Central memory CD8-positive, alpha-beta T cell (primary cell): ENCODE measurements at places on chromosomes 4 and X.

DNA sequence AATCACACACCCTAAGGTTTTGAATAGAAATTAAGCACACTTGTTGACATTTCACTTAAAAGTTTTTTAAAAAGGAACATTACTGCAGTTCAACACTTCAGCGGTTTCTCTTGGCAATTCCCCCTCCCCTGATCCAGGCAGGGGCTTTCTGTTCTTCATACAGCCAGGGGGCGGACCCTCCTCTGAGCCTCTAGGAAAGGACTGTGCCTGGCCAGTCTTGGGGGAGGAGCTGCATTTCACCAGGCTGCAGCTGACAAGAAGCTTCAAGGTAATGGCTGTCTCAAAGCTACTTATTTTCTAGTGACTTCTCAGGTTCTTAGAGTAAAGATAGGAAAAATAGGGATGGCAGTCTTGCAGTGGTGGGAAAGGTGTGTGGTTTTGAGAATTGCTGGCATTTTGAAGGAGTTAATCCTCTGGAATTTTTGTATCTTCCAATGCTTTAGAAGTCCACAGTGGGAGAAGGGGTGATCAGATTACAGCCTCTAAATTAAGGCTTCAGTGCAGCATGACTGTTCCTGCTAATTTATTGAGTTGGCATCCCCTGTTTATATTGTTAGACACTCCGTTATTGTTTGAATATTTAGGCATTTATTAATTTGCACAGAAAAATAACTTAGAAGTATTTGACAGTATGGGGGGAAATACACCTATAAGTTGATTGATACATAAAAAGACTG is 33.5 kb downstream of the PWWP3B start:
- no peak overlapping the region for H3K4me3 ChIP-seq
- H3K4me1 ChIP-seq: no peaks in the 10 kb centered on the region
- H3K27ac ChIP-seq: no peak overlapping the region
- no peaks in the 10 kb centered on the region for H3K27me3 ChIP-seq
- DNase-seq: no peak

- no peak for DNase-seq
- H3K27me3 ChIP-seq: peaks cover 5% of the 10 kb centered on the region
- H3K36me3 ChIP-seq: no peaks in the 10 kb centered on the region
Observed at GRCh38 chr4:3666263-3666662, 99.9 kb upstream of the ADRA2C start.

GRCh38 chr4:186516287-186516686 is 39.1 kb downstream of the MTNR1A start:
- H3K4me1 ChIP-seq: no peaks in the 10 kb centered on the region
- DNase-seq: no peak
- H3K4me3 ChIP-seq: no peak overlapping the region
- no peak overlapping the region for H3K27ac ChIP-seq
- no peaks in the 10 kb centered on the region for H3K36me3 ChIP-seq

DNA sequence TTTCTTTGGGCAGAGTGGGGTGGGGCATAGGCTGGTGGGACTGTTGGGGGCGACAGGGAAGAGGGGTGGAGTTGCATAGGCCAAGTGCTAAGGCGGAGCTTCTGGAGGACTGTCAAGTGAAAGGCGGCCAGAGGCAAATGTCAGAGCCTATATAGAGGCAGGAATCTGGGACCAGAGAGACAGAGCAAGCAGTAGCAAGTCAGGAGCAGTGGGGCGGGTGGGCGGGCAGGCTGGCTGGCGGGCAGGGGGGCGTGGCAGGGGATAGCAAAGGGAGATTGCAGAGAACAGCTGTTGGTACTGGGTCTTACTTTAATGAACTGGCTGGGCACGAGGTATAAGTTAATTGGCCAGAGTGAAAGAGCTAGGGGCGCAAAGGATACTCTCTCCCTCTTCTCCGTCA is 89.8 kb downstream of the RTL9 start:
- no peak for DNase-seq
- H3K36me3 ChIP-seq: no peaks in the 10 kb centered on the region
- no peaks in the 10 kb centered on the region for H3K4me1 ChIP-seq

DNA sequence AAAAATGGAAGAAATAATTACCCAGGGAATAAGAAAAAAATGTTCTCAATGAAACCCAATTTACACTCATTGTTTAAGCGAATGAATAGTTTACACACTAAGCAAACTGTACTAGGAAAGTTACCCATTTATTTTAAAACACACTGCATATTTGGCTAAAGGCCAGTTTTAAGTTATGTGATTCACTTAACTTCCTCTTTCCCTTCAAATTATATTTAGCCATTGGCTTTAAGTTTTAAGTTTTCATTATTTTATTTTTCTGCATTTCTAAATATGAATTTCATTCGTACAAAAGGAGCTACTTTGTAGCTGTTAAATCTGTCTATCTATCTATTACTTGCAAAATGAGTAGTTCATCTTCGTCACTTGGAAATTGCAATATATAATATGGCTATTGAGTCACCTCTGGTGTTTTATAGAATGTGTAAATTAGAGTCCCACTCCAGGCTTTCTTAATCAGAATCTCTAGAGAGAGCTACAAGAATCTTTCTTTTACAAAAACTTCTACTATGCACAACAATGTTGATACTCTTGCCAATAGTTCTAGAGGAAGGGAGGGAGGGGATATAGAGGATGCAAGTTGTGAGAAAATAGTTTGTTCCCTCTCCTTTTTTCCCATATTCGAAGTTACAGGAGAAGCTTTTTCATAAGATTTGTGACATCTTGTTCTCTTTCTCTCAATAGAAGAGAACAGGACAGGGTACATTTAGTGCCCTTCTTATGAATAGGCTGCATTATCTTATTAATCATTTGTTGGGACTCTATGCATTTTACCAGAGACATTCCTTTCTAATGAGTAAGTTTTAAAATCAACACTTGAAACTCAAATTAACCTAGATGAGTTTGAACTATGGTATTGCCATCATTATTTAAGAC is 41.8 kb downstream of the SULT1B1 start:
- no peaks in the 10 kb centered on the region for H3K4me1 ChIP-seq
- no peak overlapping the region for H3K4me3 ChIP-seq
- DNase-seq: no peak
- H3K27me3 ChIP-seq: no peaks in the 10 kb centered on the region
- no peaks in the 10 kb centered on the region for H3K36me3 ChIP-seq
- no peak overlapping the region for H3K27ac ChIP-seq

DNA sequence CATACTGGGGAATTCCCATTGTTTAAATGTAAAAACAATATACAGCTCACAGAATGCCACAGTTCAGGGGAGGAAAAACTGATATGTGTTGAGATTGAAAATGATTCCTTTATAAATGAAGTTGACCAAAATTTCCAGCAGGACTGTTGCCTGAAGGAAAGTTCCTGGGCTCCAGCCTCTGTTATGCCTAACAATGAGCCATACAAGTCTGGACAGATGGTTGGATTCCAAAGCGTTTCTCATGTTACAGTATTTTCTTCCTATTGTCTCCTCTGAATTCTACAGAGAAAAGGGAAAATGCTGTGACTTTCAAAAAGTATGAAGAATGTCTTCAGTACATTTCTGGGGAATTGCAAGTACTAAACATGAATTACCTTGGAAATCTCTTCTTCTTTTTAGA is 73.3 kb downstream of the ALPK1 start:
- no peaks in the 10 kb centered on the region for H3K36me3 ChIP-seq
- no peaks in the 10 kb centered on the region for H3K27me3 ChIP-seq
- H3K27ac ChIP-seq: no peak overlapping the region
- no peaks in the 10 kb centered on the region for H3K4me1 ChIP-seq

GRCh38 chr4:119517361-119518229 is 111.0 kb downstream of the PDE5A start:
- no peak overlapping the region for H3K27ac ChIP-seq
- no peaks in the 10 kb centered on the region for H3K4me1 ChIP-seq
- no peak overlapping the region for H3K4me3 ChIP-seq
- no peaks in the 10 kb centered on the region for H3K27me3 ChIP-seq
- DNase-seq: no peak

GRCh38 chr4:105598787-105599186 is 46.4 kb downstream of the ARHGEF38 start:
- H3K27ac ChIP-seq: no peak overlapping the region
- H3K4me3 ChIP-seq: no peak overlapping the region
- no peak for DNase-seq
- no peaks in the 10 kb centered on the region for H3K36me3 ChIP-seq
- H3K4me1 ChIP-seq: no peaks in the 10 kb centered on the region
- peaks cover 20% of the 10 kb centered on the region for H3K27me3 ChIP-seq

DNA sequence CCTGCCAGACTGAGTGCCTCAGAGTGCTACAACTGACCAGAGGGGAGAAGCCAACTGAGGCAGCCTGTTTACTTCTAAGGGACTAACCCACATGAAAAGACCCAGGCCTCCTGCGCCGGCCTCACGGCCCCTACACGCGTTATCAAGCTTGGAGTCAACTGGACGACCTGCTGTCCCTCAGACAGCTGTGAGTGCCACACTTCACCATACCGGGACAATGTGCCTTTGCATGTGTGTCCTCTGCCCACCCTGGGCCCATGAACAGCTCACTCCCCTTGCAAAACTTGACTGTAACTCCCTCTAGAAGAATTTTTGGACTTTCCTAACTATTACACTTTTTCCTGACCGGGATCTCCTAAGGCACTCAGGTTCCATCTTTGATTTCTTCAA is 1.8 kb downstream of the NOP14 start:
- H3K4me3 ChIP-seq: peak overlapping the region; percentile 84
- H3K27me3 ChIP-seq: no peaks in the 10 kb centered on the region
- H3K27ac ChIP-seq: peak overlapping the region; percentile 80
- peaks cover 21% of the 10 kb centered on the region for H3K36me3 ChIP-seq
- DNase-seq: no peak

DNA sequence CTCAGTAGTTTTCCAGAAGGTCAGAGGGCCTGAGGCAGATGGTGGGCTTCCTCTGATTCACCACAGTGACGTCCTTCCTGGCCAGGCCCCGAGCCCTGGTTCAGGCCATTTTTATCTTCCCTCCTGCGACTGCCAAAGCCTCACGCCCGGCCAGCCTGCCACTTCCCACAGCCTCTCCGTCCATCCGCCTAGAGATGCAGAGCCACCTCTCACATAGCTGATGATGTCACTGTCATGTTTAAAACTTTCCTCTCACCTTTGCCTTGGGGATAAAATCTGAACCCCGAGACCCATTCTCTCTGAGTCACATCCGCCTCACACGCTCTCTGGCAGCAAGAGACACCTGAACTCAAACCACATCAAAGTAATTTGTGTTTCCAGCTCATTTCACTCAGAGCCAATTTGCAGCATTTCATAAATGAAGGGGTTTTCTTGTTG is 175.3 kb downstream of the QDPR start:
- peak; percentile 54 for DNase-seq
- H3K4me3 ChIP-seq: peak overlapping the region; percentile 5
- no peaks in the 10 kb centered on the region for H3K27me3 ChIP-seq

- no peak overlapping the region for H3K27ac ChIP-seq
- no peaks in the 10 kb centered on the region for H3K27me3 ChIP-seq
- no peak overlapping the region for H3K4me3 ChIP-seq
- H3K4me1 ChIP-seq: no peaks in the 10 kb centered on the region
- no peak for DNase-seq
Observed at GRCh38 chr4:154908168-154908567, 127.1 kb downstream of the RBM46 start.

DNA sequence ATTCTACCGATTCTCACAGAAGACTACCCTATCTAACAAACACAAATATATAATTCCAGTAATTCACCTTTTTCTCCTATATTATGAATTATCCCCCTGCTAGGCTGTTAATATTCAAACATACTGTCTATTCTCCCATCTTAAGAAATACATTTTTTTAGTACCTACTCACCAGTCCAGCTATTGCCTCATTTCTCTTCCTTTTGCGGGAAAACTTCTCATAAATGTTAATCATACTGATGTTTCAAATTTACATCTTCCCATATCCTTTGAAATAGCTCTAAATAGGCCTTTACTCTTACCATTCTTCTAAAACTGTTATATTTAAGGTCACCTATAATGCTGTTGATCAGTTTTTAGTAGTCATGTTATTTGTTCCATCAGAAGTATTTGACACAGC is 759.1 kb upstream of the SLIT2 start:
- H3K27me3 ChIP-seq: no peaks in the 10 kb centered on the region
- no peak for DNase-seq
- H3K36me3 ChIP-seq: no peaks in the 10 kb centered on the region
- no peaks in the 10 kb centered on the region for H3K4me1 ChIP-seq
- H3K27ac ChIP-seq: no peak overlapping the region
- no peak overlapping the region for H3K4me3 ChIP-seq

GRCh38 chr4:16123356-16124084 is 39.7 kb upstream of the PROM1 start:
- H3K27me3 ChIP-seq: peaks cover 43% of the 10 kb centered on the region
- H3K4me3 ChIP-seq: no peak overlapping the region
- H3K27ac ChIP-seq: no peak overlapping the region
- no peak for DNase-seq

GRCh38 chrX:37765507-37765906 is 14.4 kb upstream of the CYBB start:
- DNase-seq: no peak
- H3K4me1 ChIP-seq: peaks cover 11% of the 10 kb centered on the region
- H3K4me3 ChIP-seq: no peak overlapping the region
- no peaks in the 10 kb centered on the region for H3K36me3 ChIP-seq

- DNase-seq: no peak
- no peaks in the 10 kb centered on the region for H3K27me3 ChIP-seq
- no peaks in the 10 kb centered on the region for H3K36me3 ChIP-seq
- H3K4me3 ChIP-seq: no peak overlapping the region
- no peaks in the 10 kb centered on the region for H3K4me1 ChIP-seq
Observed at GRCh38 chr4:178063568-178063967, 621.3 kb upstream of the AGA start.

- H3K4me1 ChIP-seq: peaks cover 34% of the 10 kb centered on the region
- peak overlapping the region; percentile 56 for H3K4me3 ChIP-seq
- H3K36me3 ChIP-seq: peaks cover 6% of the 10 kb centered on the region
- H3K27me3 ChIP-seq: no peaks in the 10 kb centered on the region
- peak overlapping the region; percentile 93 for H3K27ac ChIP-seq
Observed at GRCh38 chr4:109648266-109648996, 54.8 kb downstream of the CASP6 start.

- peak overlapping the region; percentile 93 for H3K4me3 ChIP-seq
- DNase-seq: peak; percentile 14
- peaks cover 37% of the 10 kb centered on the region for H3K4me1 ChIP-seq
Observed at GRCh38 chr4:56976283-56976836, 1.0 kb downstream of the NOA1 start.

DNA sequence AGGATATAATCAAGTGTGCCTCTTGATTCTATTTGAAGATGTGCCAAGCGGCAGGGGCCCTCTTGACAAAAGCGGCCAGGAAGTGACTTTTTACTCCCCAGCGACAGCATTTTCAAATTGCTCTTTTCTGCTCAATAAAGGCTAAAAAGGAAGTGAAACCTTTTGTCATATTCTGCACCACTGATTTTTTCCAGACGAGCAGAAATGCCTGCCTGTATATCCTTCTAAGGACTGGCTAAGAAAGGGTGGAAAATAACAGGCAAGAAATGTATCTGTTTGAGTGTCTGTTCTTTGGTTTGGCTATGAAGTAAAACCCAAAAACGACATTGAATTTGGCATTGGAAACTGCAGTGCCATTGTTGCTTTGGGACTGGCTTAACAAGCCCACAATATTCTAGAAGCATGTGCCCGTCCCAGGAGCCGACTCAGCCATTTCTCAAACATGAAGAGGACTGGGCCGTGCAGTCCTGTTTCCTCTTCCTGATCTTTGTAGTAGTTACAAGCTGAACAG is 25.4 kb downstream of the TMSB4X start:
- H3K4me3 ChIP-seq: peak overlapping the region; percentile 57
- peak overlapping the region; percentile 97 for H3K27ac ChIP-seq
- H3K4me1 ChIP-seq: peaks cover 43% of the 10 kb centered on the region
- no peaks in the 10 kb centered on the region for H3K27me3 ChIP-seq
- DNase-seq: no peak
